ENCODE measurements at places on chromosomes 13 and 19.

DNA sequence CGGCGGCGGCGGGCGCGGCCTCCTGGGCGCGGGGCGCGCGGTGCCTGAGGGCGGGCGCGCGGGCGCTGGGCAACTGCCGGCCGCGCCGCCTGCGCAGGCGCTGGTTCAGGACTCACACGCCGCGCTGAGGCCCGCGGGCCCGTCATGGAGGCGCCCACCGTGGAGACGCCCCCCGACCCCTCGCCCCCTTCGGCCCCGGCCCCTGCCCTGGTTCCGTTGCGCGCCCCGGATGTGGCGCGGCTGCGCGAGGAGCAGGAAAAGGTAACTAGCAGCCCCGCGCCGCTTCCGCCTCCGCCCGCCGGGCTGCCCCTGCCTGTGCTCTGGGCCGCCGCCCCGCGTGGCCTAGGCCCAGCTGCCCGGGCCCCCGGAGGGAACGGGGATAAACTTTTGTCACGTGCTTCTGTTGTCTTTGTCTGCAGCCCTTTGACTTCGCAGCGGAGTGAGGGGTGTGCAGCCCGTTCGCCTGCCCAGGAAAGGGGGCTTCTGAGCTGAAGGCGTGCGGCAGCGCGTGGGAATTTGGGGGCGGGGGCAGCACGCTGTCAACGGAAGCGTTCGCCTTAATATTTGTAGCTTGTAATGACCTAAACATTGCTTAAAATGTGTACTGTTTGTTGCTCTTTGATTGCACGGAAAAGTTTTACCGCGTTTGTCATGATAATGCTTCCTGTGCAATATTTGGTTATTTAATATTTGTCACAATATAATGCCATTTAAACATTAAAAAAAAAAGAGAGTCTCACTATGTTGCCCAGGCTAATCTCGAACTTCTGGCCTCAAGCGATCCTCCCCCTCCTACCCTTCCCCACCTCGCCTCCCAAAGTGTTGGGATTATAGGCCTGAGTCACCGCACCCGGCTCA is 594 bp downstream of the URI1 start:
- H3K4me3 ChIP-seq, result peak overlapping the region; percentile 94
- H3K27ac ChIP-seq, result peak overlapping the region; percentile 74
- DNase-seq, result peak; percentile 84
- H3K4me1 ChIP-seq, result peaks cover 35% of the 10 kb centered on the region

- no peak for DNase-seq
- no peak overlapping the region for H3K27ac ChIP-seq
- peaks cover 10% of the 10 kb centered on the region for H3K4me1 ChIP-seq
- no peak overlapping the region for H3K4me3 ChIP-seq
- peaks cover 33% of the 10 kb centered on the region for H3K27me3 ChIP-seq
Observed at GRCh38 chr19:5341448-5341820, 822 bp upstream of the PTPRS start.

- no peak overlapping the region for H3K4me3 ChIP-seq
- no peak overlapping the region for H3K27ac ChIP-seq
Observed at GRCh38 chr19:6039566-6040225, 61.8 kb upstream of the RANBP3 start.

- no peaks in the 10 kb centered on the region for H3K36me3 ChIP-seq
- H3K4me1 ChIP-seq, result no peaks in the 10 kb centered on the region
- no peak for DNase-seq
- H3K27me3 ChIP-seq, result no peaks in the 10 kb centered on the region
- no peak overlapping the region for H3K27ac ChIP-seq
Observed at GRCh38 chr13:45721203-45721731, 19.1 kb downstream of the CBY2 start.

- DNase-seq, result no peak
- H3K27me3 ChIP-seq, result no peaks in the 10 kb centered on the region
- H3K4me3 ChIP-seq, result no peak overlapping the region
- no peak overlapping the region for H3K27ac ChIP-seq
Observed at GRCh38 chr13:63206461-63206860, 1790.8 kb upstream of the PCDH20 start.

GRCh38 chr13:92677571-92677970 is 549.0 kb upstream of the GPC6 start:
- no peak overlapping the region for H3K4me3 ChIP-seq
- no peak for DNase-seq
- H3K27ac ChIP-seq, result no peak overlapping the region
- H3K27me3 ChIP-seq, result no peaks in the 10 kb centered on the region
- no peaks in the 10 kb centered on the region for H3K4me1 ChIP-seq
- no peaks in the 10 kb centered on the region for H3K36me3 ChIP-seq

GRCh38 chr13:113129480-113129879 is 6.9 kb downstream of the F10 start:
- H3K36me3 ChIP-seq, result no peaks in the 10 kb centered on the region
- H3K4me1 ChIP-seq, result no peaks in the 10 kb centered on the region
- H3K27ac ChIP-seq, result no peak overlapping the region
- peaks cover 12% of the 10 kb centered on the region for H3K27me3 ChIP-seq

DNA sequence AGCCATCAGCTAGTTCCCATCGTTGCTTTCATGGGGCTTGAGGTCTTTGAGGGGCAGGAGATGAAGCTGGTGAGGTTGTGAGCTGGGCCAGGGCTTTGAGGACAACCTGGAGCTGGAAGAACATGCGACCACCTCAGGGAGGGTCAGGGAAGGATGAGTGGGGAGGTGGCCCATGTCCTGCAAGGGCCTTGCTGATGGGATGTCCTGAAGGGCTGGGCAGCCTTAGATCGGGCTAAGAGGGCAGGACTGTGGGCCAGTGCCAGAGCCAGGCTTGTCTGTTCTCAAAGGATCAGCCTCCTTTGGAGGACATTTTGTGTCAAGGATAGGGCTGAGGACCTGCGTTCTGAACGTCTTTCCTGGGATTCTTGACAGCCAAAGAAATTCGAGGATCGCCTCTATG is 10.5 kb downstream of the CYTH2 start:
- H3K4me1 ChIP-seq, result peaks cover 19% of the 10 kb centered on the region
- H3K27ac ChIP-seq, result no peak overlapping the region
- H3K4me3 ChIP-seq, result no peak overlapping the region
- no peak for DNase-seq
- H3K27me3 ChIP-seq, result no peaks in the 10 kb centered on the region

GRCh38 chr13:43761616-43762315 is 25.0 kb downstream of the ENOX1 start:
- no peaks in the 10 kb centered on the region for H3K4me1 ChIP-seq
- H3K27ac ChIP-seq, result no peak overlapping the region
- H3K4me3 ChIP-seq, result no peak overlapping the region

DNA sequence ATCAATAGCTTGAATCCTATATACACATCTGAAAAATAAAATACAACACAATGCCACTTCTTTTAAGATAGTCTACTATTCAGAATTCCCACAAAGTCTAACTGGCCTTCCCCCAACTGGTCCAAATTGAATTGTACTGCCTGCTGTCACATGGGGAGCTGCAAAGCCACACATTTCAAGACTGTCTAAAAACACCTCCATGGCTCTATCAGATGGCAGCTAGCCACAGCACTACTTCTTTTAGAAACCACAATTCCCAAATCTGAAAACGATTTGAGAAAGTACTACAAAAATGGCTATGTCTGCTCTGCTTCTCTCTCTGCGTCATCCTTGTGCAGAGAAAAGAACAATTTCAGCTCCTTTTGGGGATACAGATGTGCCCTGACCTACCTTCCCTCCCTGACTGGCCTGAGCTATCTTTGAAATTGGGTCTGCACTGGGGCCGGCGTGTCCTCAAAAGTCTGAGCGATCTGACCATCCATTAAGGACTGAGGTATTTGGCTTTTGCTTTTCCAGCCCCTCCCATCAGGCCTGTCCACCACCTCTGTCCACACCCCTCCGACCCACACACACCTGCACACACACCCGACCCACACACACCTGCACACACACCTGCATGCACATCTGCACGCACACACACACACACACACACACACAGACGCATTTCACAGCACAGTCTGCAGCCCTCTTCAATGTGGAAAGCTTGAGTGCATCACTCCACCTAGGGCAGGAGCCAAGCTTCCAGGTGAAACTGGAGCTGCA is 68.6 kb upstream of the IPO5 start:
- H3K4me1 ChIP-seq, result no peaks in the 10 kb centered on the region
- H3K4me3 ChIP-seq, result no peak overlapping the region
- DNase-seq, result no peak
- H3K27ac ChIP-seq, result no peak overlapping the region

DNA sequence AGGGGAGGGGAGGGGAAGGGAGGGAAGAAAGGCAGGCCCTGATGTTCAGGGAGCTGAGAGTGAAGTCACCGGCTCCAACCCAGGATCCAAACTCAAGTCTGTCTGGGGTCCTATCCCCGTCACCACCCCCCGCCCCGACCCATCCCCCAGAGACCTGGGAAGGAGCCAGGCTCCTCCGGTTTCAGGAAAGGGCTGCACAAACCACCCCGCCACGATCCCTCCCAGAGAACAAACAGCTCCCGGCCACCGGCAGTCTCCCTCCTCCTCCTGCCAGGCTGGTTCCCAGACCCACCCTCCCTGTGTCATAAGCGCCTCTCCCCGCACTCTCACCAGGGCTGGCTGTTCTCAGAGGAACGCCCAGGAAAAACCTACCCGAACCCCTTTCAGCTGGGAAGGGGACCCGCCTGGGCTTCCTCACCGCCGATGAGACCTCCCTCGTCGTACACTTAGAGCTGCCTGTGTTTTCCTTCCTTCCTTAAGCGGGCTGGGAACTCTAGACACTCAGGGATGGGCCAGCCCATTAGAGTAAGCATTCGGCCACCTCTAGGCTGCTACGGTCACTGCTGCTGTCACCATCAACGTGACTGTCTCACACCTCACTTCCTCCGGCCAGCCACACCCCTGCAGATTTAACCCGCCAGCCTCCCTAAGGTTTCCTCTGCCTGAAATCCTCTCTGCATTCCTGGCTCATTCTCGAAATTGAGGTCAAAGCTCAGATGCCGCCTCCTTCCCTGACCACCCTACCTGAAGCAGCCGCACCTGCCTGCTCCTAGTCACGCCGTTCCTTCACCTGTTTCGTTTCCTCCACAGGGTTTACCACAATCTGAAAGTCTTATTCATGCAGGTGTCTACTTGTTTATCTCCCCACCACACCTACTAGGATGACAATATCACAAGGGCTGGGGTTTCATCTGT is 6.3 kb upstream of the RDH13 start:
- H3K36me3 ChIP-seq, result no peaks in the 10 kb centered on the region
- H3K4me3 ChIP-seq, result peak overlapping the region; percentile 43
- no peaks in the 10 kb centered on the region for H3K4me1 ChIP-seq

- DNase-seq, result no peak
- no peak overlapping the region for H3K4me3 ChIP-seq
- H3K27ac ChIP-seq, result no peak overlapping the region
- no peaks in the 10 kb centered on the region for H3K36me3 ChIP-seq
Observed at GRCh38 chr13:100875392-100876043, 200.9 kb upstream of the TMTC4 start.

- no peak overlapping the region for H3K27ac ChIP-seq
- H3K36me3 ChIP-seq, result no peaks in the 10 kb centered on the region
- H3K4me3 ChIP-seq, result no peak overlapping the region
- H3K27me3 ChIP-seq, result peaks cover 3% of the 10 kb centered on the region
Observed at GRCh38 chr13:27379694-27380641, 44.5 kb upstream of the GTF3A start.

- no peak for DNase-seq
- H3K4me1 ChIP-seq, result peaks cover 9% of the 10 kb centered on the region
- H3K4me3 ChIP-seq, result peak overlapping the region; percentile 67
- no peaks in the 10 kb centered on the region for H3K27me3 ChIP-seq
- H3K27ac ChIP-seq, result no peak overlapping the region
Observed at GRCh38 chr19:55340784-55341147, 1.1 kb downstream of the KMT5C start.

DNA sequence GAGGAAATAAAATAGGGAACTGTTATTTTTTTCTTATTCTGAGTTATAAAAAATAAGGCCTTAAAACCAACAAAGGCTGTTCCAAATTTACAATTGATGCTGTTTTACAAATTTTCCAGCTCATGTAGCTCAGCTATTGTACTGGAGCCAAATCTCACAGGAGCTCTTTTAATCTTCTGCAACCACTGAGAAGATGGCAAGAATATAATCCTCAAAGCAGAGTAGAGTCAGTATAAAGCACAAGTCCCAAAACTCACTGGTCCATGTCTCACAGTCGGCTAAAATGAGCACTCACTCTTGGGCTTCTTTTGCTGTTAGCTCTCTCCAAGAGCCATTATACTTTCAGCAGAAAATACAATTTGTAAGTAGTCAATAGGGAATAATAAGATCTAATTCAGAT is 1074.4 kb upstream of the PRR20A start:
- no peaks in the 10 kb centered on the region for H3K4me1 ChIP-seq
- no peak overlapping the region for H3K27ac ChIP-seq
- H3K27me3 ChIP-seq, result no peaks in the 10 kb centered on the region
- no peak overlapping the region for H3K4me3 ChIP-seq
- DNase-seq, result no peak

GRCh38 chr13:94122300-94122915 is 357.1 kb downstream of the DCT start:
- H3K36me3 ChIP-seq, result no peaks in the 10 kb centered on the region
- no peak overlapping the region for H3K4me3 ChIP-seq
- no peaks in the 10 kb centered on the region for H3K27me3 ChIP-seq
- H3K4me1 ChIP-seq, result no peaks in the 10 kb centered on the region

DNA sequence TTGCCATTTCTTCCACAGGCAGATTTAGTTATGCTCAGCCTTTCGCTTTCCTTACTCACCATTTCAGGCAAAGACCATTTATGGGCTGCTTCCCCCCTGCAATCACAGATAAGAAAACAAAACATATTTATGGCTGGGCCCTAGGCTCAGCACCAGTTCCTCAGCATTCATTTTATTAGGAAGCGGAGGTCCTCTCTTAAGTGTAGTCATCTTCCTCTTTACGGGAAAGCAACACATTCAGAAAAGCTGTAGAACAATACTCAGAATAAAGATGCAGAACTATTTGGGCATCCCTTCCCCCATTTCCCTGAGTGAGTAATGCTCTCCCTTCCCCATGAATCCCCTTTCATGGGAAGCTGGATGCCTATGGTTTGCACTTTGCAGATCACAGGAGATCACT is 27.9 kb downstream of the FLT1 start:
- H3K36me3 ChIP-seq, result no peaks in the 10 kb centered on the region
- no peak overlapping the region for H3K27ac ChIP-seq
- H3K27me3 ChIP-seq, result no peaks in the 10 kb centered on the region
- DNase-seq, result no peak
- H3K4me3 ChIP-seq, result no peak overlapping the region

GRCh38 chr19:35860818-35861639 is 4.3 kb downstream of the KIRREL2 start:
- H3K27me3 ChIP-seq, result peaks cover 66% of the 10 kb centered on the region
- DNase-seq, result no peak
- no peaks in the 10 kb centered on the region for H3K36me3 ChIP-seq
- peaks cover 11% of the 10 kb centered on the region for H3K4me1 ChIP-seq

GRCh38 chr13:95507991-95508390 is 44.5 kb upstream of the CLDN10 start:
- no peak overlapping the region for H3K4me3 ChIP-seq
- no peaks in the 10 kb centered on the region for H3K4me1 ChIP-seq
- no peak for DNase-seq
- H3K27ac ChIP-seq, result no peak overlapping the region
- no peaks in the 10 kb centered on the region for H3K27me3 ChIP-seq

GRCh38 chr19:14555918-14556661 is 15.8 kb downstream of the NDUFB7 start:
- peak overlapping the region; percentile 0 for H3K4me3 ChIP-seq
- H3K27ac ChIP-seq, result no peak overlapping the region
- peaks cover 15% of the 10 kb centered on the region for H3K4me1 ChIP-seq
- H3K36me3 ChIP-seq, result no peaks in the 10 kb centered on the region
- no peak for DNase-seq
- H3K27me3 ChIP-seq, result no peaks in the 10 kb centered on the region

- DNase-seq, result no peak
- H3K4me1 ChIP-seq, result peaks cover 21% of the 10 kb centered on the region
- no peaks in the 10 kb centered on the region for H3K36me3 ChIP-seq
- H3K27me3 ChIP-seq, result no peaks in the 10 kb centered on the region
- H3K27ac ChIP-seq, result peak overlapping the region; percentile 98
- peak overlapping the region; percentile 73 for H3K4me3 ChIP-seq
Observed at GRCh38 chr13:51453959-51454703, 1.3 kb upstream of the INTS6 start.

All from upper lobe of right lung (tissue), 1 donor.